Brain pericyte (primary cell): ENCODE measurements at places on chromosomes 2 and 18.

GRCh38 chr2:205665791-205666190, 16.5 kb upstream of the NRP2 start:
- DNase-seq = no peak

DNA sequence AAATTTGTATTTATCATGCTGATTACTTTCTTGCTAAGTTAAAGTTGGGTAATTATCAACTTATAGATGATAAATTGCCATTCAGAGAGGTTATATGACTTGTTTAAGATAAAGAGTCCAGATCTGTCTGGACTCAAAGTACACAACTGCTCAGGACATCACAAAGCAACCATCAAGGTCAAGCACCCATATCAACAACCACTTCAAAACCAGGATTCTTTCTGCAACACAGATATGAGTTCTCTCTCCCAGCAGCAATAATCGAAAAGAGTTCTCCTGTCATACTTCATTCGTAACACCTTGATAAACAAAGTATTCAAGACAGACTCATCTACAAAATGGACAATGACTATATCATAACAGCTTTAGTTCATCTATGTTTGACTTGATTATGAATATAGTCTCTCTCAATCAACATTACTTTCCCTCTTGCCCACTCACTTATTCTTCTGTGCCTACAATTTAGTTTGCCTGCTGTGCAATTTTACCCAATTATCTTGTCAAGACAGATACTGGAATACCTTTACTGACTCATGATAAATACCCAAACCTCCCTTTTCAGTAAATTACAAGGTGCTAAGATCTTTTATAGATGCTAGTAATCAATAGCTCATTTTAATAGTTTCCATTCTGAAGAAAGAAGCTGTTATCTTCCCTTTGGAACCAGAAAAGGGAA, 281.8 kb downstream of the NBAS start:
- DNase-seq = no peak

DNA sequence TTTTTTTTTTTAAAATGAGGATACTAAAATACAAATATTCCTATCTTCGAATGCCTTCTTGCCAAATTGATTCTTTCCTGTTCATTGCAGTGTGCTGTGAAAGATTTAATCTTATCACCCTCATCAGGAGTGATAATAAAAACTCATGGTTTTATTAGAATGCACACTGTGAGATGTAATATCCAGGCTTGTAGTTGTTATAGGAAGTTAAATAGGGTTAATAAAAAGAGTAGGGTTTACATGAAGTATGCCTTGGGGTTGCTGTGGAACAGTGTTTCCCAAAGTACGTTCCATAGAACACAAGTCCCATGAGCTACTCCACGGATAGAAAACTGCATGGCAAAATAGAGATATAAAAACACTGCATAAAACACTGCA, 191.9 kb downstream of the SPP2 start:
- DNase-seq = no peak

- DNase-seq = no peak
Observed at GRCh38 chr2:198337368-198337767, 533.0 kb downstream of the PLCL1 start.

DNA sequence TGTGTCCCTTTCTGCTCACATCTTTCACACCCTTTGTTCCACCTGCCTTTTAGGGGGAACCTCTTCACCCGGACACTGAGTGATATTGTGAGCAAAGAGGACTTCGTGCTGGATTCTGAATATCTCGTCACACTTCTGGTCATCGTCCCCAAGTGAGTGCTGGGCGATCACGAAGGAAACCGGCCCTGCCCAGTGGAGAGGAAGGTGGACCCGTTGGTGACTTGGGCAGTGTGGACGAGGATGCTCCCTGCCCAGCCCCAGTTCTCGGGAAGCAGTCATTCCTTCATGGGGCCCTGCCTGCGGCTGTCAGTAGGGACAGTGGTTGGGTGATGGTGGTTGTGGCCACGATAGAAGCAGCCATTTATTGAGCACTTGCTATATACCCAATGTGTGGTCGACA, 40.8 kb downstream of the PDIA6 start:
- no peak for DNase-seq

DNA sequence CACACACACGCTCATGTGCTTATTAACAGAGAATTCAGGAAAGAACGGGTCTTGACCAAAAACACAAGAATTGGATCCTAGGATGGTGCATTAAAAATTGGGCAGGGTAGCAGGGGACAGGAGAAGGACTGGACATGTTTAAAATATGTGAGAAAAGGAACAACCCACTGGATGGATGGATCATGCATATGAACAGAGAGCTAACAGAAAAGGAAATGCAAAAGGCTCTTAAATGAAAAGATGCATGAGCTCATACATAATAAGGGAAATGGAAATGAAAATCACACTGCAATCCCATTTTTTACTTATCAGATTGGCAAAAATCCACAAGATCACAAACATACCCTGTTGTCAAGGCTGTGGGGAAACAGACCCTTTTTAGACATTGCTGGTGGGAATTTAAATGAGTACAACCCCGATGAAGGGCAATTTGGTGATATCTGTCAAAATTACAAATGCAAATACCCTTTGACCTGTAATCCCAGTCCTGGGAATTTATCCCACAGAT, 440.6 kb upstream of the SLC14A2 start:
- no peak for DNase-seq

DNA sequence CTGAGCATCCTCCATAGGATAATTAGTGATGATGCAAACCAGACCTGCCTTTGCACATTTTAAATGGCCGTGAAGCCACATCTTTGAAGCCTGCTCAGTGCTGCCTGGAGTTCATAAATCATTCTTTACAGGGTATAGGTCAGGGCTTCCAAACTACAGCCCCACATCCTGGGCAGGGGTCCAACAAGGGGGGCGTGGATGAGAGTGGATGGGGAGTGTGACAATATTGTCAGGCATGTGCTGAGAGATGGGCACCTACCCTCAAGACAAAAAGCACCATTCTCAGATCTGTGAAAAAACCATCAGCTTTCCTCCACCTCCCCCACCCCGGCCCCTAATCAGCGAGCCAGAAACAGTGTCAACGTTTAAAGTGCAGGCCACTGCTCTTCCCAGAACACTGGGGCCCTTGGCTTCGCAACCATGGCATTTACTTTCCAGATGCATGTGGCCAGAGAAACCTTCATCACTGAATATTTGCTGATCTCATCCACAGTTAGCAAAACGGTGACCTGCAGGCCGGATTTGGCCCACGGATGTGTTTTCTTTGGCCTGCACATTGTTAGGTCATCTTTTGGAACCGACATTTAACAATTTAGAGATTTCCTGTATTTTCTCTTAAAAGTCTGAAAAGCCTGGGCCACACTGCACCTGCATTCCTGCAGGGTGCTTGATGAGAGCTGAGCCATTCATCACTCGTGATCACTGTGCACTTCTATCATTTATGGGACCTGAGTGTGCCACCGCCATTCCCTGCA, 130.7 kb downstream of the ANKRD44 start:
- no peak for DNase-seq

DNA sequence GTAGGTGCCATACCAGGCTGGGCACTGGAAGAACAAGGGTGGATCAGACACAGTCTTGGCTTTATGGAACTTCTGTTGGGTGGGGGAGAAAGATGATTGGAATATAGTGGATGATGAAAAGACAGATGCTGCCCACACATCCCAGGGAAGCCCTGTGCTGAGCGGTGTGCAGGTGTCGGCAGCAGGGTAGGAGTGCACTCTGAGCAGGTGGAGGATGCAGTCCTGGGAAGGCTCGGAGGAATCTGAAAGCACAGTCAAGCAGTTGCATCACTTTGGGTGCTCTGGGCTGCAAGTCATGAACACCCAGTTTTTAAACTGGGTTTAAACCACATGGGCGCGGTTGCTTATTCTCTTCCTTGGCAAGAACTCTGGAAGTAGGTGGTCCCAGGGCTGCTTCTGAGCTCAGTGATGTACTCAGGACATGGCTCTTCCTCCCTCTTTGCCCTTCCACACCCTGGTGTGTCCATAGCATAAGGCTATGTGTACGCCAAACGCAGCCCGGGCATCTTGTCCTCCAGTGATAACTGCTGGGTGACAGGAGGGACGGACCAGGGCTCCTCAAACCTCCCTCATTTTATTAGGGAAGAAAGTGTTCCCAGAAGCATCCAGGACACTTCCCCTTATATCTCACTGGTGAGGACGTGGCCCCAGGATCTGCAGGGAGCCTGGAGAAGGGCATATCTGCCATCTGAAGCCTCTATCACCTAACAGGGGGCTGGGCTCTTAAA, 84.0 kb downstream of the SH3RF3 start:
- no peak for DNase-seq

DNA sequence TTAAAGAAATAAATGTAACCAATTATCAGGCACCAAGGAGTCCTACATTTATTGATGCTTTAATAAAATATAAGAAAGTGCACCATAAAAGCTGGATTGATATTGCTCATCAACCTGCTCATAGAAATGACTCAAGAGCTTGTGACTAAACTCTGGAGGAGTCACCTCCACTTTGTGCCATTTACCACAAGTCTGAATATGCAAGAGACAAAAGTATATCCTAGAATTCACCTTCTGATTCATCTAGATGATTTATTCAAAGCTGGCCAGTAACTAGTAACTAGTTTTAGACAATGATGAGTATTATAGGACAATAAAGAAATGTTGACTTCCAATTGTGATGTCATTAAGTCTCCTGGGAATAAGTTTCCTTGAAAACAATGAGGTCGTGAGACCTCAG, 146.0 kb upstream of the SOX11 start:
- no peak for DNase-seq

DNA sequence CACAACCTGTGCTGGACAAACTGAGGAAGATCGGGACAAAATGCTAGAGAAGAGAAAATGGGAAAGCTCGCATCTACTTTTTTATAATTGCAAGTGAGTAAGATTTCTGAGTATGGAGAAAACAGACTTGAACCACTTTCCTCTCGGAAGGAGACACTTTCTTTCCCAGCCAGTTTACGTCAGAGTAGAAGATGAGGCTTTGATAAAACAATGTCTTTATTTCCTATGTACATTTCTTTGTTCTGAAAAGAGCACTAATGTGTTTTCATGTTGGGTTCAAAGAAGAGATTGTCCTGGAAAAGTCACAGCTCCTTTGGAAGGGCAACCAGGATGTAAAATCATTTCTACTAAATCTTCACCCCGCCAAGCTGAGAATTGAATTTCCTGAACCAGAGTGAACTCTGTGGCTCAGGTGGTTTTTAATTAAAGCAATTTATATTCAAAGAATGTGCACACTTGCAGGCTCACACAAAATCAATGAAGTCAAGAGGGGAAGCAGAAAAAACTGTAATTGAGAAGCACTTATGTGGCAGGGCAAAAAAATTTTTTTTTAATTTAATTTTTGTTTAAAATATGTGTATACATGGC, 23.4 kb upstream of the ITGA6 start:
- DNase-seq = no peak

DNA sequence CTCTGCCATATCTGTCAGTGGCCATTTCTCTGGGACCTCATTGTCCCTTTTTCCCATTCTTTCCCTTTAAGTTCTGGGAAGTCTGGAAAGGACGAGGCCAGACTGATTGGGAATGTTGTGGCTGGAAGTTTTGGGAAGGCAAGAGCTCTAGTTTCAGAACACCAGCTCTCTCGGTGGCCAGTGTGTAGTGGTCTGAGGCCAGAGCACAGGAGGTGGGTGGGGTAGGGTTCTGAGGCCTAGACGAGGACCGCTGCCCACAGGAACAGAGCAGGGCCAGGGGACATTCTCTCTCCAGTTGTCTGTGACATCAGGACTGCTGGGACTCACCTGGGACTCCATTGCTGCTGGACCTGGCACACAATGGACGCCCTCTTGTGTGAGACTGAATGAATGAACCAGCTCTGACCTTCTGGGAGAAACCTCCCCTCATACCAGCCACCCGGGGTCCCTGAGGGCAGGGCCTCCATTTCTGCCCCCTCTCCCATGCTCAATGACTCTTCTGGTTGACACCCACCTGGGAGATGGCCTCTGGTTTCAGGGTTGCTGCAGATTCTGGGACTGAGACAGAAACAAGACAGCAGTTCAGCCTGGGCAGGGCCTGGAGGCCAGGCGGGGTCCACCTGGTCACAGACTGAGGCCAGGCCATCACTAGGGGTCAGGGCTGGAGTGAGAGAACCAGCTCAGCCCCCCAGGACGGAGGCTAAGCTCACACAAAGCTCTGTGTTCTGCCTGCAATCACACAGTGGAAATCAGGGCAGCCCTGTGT, 8.4 kb upstream of the NPPC start:
- no peak for DNase-seq
